ENCODE measurements at places on chromosomes 2 and 18.
A peak's percentile ranks its signal among the peaks of the same experiment; 100 is the strongest.

DNA sequence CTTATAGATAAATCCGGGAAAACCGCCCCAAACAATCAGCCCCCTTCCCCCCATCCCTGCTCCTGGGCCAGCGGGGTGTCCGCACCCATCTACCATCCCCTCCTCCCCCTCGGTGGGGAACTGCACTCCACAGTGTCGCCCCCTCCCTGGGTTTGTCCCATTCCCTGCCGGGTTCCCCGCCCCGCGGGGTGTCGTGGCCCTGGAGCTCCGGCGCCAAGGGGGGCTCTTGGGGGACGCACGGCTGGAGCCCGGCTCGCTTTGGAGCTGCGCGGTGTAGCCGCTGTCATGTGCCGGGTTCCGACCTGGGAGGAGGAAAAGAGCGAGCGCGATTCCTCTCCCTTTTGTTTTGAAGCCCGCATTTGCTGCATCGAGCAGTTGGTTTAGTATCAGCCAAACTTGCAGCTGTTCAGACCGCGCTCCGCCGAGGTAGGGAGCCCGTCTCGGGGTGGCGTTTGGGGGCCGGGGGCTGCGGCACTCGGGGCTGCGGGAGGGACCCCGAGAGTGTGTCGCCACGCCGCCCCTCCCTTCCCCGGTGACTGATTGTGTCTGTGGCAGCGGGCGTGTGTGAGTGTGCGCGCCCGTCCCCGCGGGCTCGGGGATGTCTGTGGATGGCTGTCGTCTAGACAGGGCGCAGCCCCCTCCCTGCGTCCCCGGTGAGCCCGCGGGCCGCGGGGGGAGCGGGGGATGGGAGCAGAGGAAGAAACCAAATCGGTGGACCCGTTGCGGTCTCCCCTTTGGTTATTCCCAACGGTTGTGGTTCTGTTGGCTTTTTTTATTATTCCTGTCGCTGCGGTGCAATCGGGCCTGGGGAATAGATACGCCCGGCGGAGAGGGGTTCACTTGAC lies 797 bp downstream of the CTIF start:
- DNase-seq = peak; percentile 57

DNA sequence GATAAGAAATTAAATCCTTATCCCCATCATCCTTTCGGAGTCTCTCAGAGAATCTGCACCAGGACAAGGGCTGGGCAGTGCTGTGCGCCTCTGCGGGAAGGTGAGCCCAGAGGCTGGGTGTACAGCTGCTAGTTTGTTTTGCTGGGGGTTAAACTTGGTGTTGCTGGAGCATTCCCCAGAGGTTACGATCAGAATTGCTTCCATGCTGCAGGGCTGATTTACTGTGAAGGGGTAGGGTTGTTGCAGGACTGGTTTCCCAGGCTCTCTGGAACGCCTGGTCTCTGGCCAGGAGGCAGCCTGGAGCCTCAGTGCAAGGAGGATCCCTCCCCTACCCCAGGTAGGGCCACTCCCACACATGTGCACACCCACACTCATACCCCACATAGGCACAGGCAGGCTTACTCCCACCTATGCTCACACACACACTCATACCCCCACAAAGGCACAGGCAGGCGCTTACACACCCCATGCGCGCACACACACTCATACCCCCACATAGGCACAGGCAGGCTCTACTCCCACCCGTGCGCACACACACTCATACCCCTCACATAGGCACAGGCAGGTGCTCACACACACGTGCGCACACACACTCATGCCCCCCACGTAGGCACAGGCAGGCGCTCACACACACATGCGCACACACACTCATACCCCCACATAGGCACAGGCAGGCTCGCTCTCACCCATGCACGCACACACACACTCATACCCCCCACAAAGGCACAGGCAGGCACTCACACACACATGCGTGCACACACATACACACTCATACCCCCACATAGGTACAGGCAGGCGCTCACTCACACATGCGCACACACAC lies 11.3 kb downstream of the CNNM4 start:
- peak; percentile 50 for DNase-seq

DNA sequence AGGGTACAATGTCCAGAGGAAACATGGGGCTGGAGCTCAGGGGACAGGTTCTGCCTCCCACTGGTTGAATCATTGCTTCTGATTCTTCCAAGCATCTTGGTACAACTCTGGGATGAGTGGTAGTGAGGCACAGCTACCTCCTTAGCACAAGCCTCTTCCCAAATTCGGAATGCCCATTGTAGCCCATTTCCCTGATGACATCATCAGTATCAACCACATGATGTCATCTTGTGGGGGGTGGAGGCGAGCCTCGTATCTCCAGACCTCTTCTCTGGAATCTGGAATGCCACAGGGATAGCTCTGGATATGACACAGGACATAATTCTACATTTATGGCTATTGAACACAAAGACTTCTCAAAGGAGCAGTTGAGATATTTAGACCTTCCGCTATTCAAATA lies 715.2 kb downstream of the RNF144A start:
- DNase-seq = no peak

DNA sequence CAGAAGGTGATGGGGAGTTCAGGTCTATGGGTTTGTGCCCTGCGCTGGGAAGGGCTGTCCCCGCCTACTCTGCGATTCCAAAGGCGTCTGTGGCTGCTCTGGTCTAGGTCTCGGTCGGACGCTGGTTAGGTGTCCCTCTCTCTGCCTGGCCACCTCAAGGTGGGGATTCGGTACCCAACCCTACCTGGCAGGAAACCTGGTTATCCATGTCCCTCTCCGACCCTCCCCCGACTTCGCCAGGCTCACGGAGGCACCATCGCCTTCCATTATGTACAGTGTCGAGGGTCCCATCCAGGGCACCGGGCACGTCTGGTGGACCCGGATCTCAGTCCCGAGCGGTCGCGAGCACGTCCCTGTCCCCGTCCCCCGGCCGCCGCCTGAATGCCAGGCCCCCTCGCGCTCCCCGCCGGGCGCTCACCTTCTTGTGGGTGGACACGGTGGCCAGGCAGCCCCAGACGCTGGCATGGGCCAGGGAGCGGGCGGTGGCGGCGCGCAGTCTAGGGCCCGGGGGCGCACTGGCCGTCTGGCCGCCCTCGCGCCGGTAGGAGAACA lies 628 bp downstream of the CREG2 start:
- DNase-seq = no peak

- DNase-seq = no peak
These were observed 16.6 kb downstream of the NPPC start for GRCh38 chr2:231909631-231910030.

DNA sequence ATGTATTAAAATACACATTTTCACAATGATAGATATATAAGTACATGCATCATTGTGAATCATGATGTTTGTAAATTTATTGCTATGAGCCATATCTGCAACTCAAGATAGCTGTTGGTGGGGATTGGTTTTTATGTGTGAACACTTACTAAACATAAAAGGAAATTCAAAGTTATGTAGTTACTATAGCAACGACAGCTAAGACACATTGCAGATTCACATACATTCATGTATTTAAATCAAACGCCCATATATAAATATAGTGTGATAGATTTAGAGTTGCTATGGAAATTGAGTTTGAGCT lies 65.6 kb downstream of the MAPRE2 start:
- DNase-seq = no peak

- no peak for DNase-seq
These were observed 11.1 kb downstream of the HADHB start for GRCh38 chr2:26255759-26256384.

GRCh38 chr2:99662761-99663341 lies 173.0 kb upstream of the REV1 start:
- peak; percentile 40 for DNase-seq

GRCh38 chr2:112636605-112637288 lies 9.0 kb upstream of the SLC20A1 start:
- no peak for DNase-seq

DNA sequence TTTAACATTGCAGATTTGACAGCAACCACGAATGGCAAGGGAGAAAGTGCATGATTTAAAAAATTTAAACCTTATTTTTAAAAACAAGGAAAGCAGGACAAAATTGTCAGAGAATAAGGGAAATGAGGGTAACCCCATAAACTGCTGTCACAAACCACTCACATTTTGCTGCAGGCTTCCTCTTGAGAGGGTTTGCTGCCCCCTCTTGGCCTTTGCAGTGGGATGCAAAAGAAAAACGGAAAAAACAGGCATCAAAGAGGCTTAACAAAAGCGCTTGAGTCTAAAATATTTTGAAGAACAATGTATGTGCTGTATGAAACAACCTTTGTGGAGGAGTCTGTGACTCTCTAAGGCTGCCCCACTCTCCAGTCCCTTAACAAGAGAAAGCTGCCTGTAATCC lies 91.6 kb downstream of the TMX3 start:
- DNase-seq = peak; percentile 61

DNA sequence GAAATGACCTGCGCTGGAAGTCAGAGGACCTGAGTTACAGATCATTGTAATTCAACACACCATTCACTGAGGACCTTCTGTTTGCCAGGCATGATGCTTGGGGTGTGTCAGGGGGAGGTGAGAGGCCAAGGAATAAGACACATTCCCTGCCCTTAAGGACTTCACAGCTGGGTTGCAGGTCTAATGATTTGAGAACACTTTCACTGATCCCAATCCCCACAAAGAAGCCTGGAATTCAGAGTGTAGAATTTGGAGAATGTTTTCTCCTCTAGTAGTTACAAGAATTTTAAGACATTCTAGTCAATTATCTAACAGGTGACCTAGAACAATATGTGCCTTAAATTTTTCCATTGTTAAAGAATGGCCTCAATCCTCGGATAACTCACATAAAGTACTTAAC lies 322.4 kb downstream of the TNS1 start:
- DNase-seq = no peak

DNA sequence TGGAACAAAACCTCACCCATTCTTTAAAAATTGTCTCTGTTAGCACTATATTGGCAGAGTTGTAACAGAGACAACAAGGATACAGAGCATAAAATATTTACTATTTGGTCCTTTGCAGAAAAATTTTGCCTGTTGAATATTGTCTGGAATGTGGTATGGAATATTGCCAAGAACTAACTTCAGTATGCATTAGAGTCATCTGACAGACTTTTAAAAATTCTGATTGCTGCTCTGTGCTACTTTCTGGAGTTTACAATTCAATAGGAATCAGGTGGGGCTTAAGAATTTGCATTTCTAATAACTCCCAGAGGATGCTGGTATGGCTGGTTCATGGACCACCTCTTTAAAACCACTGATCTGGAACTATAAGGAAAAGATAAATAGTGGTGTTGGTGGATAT lies 32.8 kb upstream of the NYAP2 start:
- no peak for DNase-seq

GRCh38 chr2:236045251-236046235 lies 122.6 kb downstream of the GBX2 start:
- no peak for DNase-seq

- DNase-seq = peak; percentile 95
These were observed 275.9 kb upstream of the TCF4 start for GRCh38 chr18:55863876-55864275.

DNA sequence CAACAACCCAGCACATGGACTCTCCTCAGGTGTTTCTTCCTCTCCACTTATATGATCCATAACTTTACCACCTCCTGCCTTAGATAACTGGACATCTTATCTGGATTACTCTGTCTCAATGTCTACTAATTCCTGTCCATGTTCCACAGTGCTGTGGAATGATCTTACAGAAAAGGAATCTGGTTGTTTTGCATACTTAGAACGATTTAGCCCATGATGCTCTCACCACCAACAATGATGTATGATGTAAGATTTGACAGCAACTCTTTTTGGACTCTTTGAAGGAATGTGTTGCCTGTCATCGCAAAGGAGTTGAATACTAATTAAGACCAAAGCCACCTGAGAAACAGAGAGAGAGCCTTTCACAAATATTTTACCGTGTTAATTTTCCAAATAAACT lies 37.7 kb upstream of the SYT4 start:
- no peak for DNase-seq

GRCh38 chr18:74217476-74218143 lies 69.3 kb downstream of the TIMM21 start:
- no peak for DNase-seq

DNA sequence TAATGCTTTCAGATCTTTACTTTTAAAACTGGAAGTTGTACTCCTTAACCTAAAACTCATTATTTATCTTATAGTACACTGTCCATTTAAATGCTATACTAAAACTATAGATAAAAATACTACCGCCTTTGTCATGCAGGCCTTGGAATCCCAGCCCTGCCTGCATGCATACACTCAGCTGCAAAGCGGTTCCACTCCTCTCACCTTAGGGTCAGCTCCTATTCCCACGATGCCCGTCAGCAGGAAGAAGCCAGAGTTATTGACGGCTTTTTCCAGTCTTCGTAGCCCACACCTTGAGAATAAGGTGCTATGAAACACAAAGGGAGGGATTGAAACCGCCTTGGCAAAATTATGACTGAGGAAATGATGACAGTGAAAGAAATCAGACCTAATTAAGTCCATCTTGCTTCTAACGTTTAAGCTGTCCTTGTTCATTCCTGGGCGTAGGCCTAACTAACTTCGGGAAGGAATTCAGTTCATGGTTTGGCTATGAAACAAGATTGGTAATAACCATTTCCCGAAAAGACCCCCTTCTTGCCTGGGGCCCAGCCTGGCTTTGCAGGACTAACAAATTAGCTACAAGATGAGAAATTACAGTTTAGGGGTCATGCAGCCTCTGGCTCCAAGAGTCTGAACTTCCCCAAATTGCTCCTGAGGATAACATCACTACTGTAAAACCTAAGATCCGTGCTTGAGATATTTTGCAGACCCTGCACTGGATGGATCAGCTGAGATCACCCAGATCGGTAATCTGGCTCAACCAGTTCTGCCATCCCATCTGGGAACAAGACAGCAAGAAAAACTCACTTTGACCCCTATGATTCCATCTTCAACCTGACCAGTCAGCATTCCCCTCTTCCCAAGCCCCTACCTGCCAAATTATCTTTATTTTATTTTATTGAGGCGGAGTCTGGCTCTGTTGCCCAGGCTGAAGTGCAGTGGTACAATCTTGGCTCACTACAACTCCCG lies 17.1 kb downstream of the EPB41L5 start:
- no peak for DNase-seq

GRCh38 chr2:7530001-7530400 lies 612.8 kb downstream of the RNF144A start:
- DNase-seq = no peak

GRCh38 chr2:99852956-99853355 lies 289.4 kb downstream of the AFF3 start:
- peak; percentile 56 for DNase-seq

- peak; percentile 58 for DNase-seq
These were observed 37.6 kb upstream of the MCM6 start for GRCh38 chr2:135913727-135914365.

DNA sequence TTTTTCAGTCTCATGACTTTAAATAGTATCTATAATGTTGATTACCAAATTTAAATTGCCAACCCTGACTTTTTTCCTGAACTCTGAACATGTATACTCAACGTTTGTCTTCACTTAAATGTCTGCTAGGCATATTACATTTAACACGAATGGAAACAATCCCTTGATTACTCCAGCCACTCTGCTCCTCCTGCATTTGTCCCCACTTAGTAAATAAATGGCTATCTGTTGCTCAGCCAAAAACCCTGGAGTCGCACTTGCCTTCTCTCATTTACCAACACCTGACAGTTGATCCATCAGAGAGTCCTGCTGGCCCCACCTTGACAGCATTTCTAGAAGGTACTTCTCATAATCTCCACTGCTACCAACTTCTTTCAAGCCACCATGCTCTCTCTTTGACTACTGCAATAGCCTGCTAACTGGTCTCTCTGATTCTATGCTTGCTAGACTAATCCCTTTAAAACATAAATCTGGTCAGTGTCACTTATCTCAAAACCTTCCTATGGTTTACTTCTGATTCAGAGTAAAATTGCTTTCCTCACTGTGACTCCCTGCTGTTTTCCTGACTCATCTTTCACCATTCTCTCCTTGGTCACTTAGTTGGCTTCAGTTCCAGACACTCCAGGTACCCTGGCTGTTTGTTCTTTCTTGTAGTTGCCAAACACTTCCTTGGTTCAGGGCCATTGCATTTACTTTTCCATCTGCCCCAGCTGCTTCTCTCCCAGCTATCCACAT lies 31.9 kb downstream of the SPAG16 start:
- peak; percentile 34 for DNase-seq
